ENCODE measurements at places on chromosomes 11 and 22.

GRCh38 chr11:120335556-120335907 is 681 bp upstream of the ARHGEF12 start:
- DNase-seq, result no peak

- no peak for DNase-seq
Observed at GRCh38 chr11:133034929-133035328, 497.4 kb downstream of the OPCML start.

DNA sequence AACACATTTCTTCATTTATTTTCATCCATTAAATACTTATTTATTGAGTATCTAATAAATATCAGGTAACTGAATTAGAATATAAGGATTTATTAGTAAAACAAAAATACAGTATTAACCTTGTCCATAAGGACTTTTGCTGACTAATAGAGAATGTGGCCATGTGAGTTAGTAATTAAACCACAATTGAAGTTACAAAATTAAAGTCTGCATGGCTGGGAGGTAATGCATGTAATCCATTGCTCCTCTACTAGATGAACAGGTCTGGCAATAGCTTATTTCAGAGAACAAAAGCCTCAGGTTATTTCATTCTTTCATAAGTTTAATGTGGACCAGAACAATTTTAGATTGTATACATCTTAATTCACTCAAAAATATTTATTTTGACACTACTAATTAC is 9.9 kb upstream of the CARD18 start:
- DNase-seq, result no peak

DNA sequence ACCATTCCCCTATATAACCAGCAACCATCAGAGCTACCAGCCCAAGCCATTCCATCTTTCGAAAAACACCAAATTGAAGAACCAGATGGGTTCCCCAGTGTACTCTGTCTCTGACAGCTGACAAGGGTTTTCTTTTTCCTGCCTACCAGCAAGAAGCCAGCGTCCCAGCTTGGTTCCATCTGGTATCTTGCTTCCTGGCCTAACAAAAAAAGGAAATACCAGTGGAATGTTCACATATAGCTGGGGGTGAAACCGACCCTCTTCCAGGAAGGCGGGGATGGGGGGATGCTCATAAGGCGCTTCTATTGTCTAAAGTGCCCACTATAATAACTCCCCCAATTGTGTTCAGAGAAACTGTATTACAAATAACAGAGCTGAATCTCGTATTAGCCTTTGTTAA is 172.3 kb downstream of the LDLRAD3 start:
- DNase-seq, result no peak

DNA sequence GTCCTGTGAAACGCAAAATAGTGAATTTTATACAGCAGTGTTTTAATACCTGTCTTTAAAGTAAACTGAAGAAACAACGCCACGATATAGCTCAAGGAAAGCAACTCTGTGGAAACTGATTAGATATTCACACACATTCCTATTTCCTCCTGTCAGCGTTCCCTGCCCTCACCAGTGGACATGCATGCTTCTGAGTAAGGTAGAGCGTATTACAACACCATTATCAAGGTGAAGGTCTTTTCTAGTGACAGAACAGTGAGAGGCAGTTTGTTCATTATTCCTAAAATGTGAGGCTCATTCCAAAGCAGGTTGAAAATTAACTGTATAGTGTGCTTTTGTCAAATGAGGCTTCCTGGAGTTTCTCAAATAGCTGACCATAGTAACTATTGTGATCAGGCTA is 153.1 kb downstream of the DDX10 start:
- DNase-seq, result no peak

- no peak for DNase-seq
Observed at GRCh38 chr11:8352103-8352875, 88.6 kb upstream of the LMO1 start.

GRCh38 chr11:11301212-11301611 is 51.8 kb downstream of the CSNK2A3 start:
- no peak for DNase-seq

DNA sequence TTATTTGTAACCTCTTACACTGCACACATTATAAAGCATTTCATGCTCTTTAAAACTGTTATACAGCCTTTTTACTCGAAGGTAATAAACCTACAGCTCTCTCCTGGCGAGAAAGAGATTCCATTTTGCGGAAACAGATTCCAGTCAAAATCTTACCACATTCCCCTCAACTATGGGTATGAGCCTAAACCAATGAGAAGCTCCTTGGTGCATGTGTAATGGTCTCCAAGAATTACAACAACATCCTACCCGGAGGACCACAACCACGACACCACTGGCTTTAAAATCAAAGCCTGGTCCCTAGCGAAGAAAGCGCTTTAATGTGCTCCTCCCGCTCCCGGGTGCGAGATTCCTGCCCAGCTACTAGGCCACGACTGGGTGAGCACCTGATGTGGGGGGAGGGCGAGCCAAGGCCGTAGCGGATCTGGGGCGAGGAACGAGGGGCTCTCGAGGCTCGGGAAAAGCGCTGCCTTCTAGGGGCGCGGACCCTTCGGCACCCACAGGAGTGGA is 821 bp downstream of the CELF1 start:
- no peak for DNase-seq

DNA sequence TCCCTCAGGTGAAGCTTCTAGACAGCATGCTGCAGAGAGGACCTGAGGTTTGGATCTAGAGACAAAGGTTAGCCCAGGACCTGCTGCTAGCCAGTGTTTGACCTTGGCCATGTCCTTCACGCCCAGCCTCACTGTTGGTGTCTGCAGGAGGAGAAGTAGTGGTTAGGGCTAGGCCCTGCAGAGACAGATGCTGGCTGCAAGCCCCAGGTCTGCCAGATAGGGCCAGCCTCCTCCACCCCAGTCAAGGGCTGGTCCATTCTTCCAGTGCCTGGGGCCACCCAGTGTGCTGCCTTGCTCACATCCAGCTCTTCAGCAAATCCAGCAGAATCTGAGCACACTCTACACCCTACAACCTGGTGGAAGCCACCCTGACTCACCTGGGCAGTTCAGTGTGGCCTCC is 21.5 kb upstream of the MIEF1 start:
- no peak for DNase-seq

GRCh38 chr22:46537225-46537945 is at the start of gene CELSR1:
Gene CELSR1, minus strand, starts transcription at chr22:46537620. Its CDS starts 450 bp downstream, at chr22:46537170.
- peak; percentile 81 for DNase-seq

DNA sequence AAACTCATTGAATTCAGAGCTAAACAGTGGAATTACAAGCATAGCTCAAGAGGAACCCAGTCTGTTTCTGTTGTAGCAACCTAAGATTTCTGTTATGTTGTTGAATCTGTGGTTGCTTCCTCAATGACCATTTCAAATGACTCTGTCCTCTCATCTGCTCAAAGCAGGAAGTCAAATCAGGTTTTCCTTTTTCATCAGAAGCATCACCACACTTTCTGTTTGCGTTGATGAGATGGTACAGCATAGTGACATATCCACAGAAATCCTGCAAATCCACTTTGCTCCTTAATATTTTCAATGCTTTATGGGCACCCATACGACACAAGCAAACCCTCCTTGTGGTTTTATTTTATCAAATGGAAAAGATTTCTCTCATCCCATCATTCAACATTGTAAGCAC is 12.6 kb upstream of the UCP2 start:
- DNase-seq, result no peak

GRCh38 chr11:10943968-10944367 is 86.1 kb upstream of the ZBED5 start:
- DNase-seq, result no peak

DNA sequence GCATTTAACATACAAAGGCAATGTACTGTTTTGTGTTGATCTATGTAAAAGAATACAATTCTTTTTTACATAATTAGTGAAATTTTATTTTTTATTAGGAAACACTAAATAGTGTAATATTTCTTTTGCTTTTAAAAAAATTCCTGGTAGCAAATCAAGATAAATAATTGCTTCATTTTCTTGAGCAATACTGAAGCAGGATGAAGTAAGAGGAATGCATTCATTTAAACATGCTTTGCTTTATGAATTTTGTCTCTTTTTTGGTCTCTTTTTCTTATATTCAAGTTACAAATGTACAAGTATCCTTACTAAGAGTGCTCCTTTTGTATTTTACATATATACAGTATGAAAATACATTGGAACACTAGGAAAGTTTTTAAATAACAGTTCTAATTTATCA is 144.4 kb upstream of the TEAD1 start:
- DNase-seq, result no peak

- peak; percentile 18 for DNase-seq
Observed at GRCh38 chr11:1086171-1087102, 11.8 kb downstream of the MUC2 start.

DNA sequence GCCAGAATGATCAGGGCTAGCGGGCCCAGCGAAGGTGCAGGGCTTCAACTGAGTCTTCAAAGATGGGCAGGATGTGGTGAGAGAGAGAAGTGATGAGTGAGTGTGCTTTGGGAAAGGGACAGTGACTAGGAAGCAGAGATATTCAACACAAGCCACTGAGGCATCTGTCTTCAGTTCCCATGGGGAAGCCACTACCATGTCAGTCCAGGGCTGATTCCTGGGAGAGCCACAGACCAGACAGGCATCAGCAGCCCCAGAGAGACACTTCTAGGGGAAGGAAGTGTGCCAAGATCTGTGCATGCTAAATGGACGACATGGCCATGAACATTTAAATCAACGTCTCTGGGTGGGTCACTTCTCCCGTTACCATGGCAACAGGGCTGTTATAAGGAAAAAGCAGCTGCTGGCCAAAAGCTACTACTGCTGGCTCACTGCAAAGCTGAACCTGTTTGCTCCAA is 28.5 kb downstream of the P4HA3 start:
- DNase-seq, result no peak

DNA sequence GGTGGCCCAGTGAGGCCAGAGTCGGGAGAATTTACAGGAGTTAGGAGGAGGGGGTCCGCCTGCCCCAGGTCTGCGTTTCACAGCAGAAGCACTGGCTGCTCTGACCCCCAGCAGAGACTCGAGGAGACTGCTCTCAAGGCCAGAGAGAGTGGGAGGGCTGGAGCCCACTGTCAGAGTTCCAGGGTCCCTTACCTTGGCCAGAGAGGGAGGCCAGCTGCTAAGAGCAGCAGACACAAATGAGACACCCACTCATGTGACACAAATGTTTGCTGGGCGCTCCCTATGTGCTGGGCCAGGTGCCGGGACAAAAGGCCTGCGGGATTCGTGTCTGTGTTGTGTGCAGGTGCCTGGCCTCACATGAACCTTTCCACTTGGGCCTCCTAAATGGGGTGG is 2.8 kb upstream of the TNFRSF13C start:
- no peak for DNase-seq

GRCh38 chr11:13984616-13985450 is 22.3 kb downstream of the SPON1 start:
- DNase-seq, result no peak

- DNase-seq, result no peak
Observed at GRCh38 chr11:78869293-78869692, 294.6 kb upstream of the NARS2 start.

- no peak for DNase-seq
Observed at GRCh38 chr11:342328-342727, 21.7 kb upstream of the IFITM3 start.

GRCh38 chr11:3224401-3225057 is 5.9 kb upstream of the MRGPRG start:
- DNase-seq, result no peak

Data from T47D (cell line).